Right atrium auricular region (tissue), 2 donors: ENCODE measurements at places on chromosomes 5 and 9. TPM values are rescaled to one million over a fixed set of nuclear protein-coding genes. Genes with fewer than 3 reads are reported as not detected.

Gene NEUROG1
- total RNA-seq, result not detected

Gene GTF3C5
- 30.5 TPM for total RNA-seq

Gene ADAMTS12
- total RNA-seq, result 0.43 TPM

Gene DNAH5
- total RNA-seq, result 0.08 TPM

Gene TLX3
- not detected for total RNA-seq

Gene RABGAP1
- total RNA-seq, result 26.3 TPM

DNA sequence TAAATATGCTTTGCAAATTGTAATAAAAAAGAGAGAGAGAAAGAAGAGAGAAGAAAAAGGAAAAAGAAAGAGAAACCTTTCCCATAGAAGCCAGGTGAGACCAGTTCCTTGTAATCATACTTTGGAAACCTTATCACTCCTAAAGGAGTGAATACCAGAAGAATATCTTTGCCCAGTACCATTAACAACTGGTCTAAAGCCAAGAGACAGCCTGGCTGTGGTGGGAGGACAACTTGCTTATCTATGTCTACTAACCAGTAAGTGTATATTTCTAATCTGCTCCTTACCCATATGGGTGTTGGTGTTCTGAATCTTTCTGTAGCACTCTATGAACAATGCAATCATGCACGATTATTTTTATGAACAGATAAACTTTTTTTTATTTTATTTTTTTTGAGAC, 10.5 kb upstream of the TXN start:
- no peak overlapping the region for H3K27ac ChIP-seq
- no peak for DNase-seq
- no peaks in the 10 kb centered on the region for H3K36me3 ChIP-seq
- no peaks in the 10 kb centered on the region for H3K27me3 ChIP-seq
- H3K4me1 ChIP-seq, result no peaks in the 10 kb centered on the region
- H3K4me3 ChIP-seq, result no peak overlapping the region

- no peaks in the 10 kb centered on the region for H3K4me1 ChIP-seq
- H3K27ac ChIP-seq, result peak overlapping the region; percentile 6
- no peak for DNase-seq
- no peak overlapping the region for H3K4me3 ChIP-seq
Measured at GRCh38 chr9:86598411-86599239, 244.4 kb upstream of the TUT7 start.

DNA sequence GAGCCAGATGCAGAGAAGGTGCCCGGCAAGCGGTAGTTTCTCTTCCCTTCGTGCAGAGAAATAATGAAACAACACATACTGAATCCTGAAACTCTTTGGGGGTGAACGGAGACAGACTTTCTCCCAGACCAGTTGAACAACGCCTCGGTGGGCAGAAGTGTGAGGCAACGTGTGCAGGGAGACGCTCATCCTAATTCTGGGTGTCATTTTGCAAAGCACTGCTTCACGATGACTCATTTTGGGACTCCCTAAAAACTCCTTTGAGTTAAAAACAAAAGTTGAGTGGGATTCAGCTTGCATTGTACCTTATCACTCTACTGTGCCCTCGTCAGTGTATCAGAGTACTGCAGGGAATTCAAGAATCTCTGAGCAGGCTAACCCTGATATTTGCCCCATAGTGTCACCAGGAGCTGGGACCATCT, 3.5 kb upstream of the NEK6 start:
- no peak overlapping the region for H3K27ac ChIP-seq
- H3K36me3 ChIP-seq, result no peaks in the 10 kb centered on the region
- no peak overlapping the region for H3K4me3 ChIP-seq
- no peak for DNase-seq
- H3K27me3 ChIP-seq, result no peaks in the 10 kb centered on the region

GRCh38 chr5:36712706-36713105, 106.3 kb downstream of the SLC1A3 start:
- no peak overlapping the region for H3K27ac ChIP-seq
- no peak overlapping the region for H3K4me3 ChIP-seq
- no peak for DNase-seq
- no peaks in the 10 kb centered on the region for H3K36me3 ChIP-seq
- no peaks in the 10 kb centered on the region for H3K4me1 ChIP-seq
- no peaks in the 10 kb centered on the region for H3K27me3 ChIP-seq

- H3K27me3 ChIP-seq, result no peaks in the 10 kb centered on the region
- no peaks in the 10 kb centered on the region for H3K36me3 ChIP-seq
- DNase-seq, result no peak
- H3K4me1 ChIP-seq, result no peaks in the 10 kb centered on the region
- no peak overlapping the region for H3K4me3 ChIP-seq
- no peak overlapping the region for H3K27ac ChIP-seq
Measured at GRCh38 chr5:27845248-27845647, 806.9 kb upstream of the CDH9 start.

GRCh38 chr5:178509491-178510057, 80.6 kb downstream of the COL23A1 start:
- no peak overlapping the region for H3K4me3 ChIP-seq
- H3K36me3 ChIP-seq, result no peaks in the 10 kb centered on the region
- H3K4me1 ChIP-seq, result no peaks in the 10 kb centered on the region
- DNase-seq, result no peak

DNA sequence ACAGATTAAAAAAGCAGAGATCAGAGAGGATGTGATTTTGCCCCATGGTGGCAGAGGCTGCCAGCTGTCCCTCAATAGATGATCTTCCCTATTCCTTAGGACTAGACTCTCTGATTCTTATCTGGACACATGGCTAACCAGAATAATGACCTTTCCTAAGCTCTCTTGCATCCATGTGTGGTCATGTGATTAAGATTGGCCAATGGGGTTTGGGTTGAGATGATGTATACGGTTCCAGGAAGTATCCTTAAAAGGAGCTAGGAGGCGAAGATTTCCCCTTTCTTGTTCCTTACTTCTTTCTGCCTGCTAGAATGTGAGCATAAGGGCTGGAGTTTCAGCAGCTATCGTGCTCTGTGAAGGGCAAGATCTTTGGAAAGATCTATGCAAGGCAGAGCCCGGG, 39.8 kb downstream of the FOXI1 start:
- no peaks in the 10 kb centered on the region for H3K36me3 ChIP-seq
- H3K4me3 ChIP-seq, result no peak overlapping the region
- peak; percentile 36 for DNase-seq
- H3K27ac ChIP-seq, result no peak overlapping the region
- H3K4me1 ChIP-seq, result no peaks in the 10 kb centered on the region

DNA sequence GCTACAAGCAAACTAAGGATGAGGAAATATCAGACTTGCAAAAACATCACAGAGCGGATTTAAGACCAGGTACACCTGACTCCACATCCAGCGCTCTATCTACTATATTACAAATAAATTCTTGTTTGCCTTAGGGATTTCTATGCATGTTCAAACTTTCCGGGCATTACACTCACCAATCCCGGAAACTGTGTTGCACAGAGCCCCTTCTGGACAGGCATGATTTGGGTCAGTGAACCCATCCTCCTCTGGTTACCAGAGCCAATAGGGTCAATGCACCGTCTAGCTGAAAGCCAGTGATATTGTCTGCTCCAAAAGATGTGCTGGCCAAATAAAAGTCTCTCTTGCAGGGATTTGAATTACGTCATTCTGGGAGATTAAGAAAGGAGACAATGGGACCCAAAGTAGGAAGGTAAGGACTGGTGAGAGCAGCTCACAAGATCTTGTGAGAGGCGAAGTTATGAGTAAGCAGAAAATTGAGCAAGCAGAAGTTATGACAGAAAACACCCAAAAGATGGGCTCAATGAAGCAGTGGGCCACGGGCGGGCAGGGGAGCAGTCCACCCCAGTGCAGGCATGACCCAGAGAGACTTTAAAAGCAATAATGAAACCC, 155.8 kb upstream of the RAI14 start:
- H3K4me3 ChIP-seq, result no peak overlapping the region
- no peaks in the 10 kb centered on the region for H3K36me3 ChIP-seq
- no peaks in the 10 kb centered on the region for H3K27me3 ChIP-seq
- no peak overlapping the region for H3K27ac ChIP-seq

- no peaks in the 10 kb centered on the region for H3K27me3 ChIP-seq
- H3K4me1 ChIP-seq, result no peaks in the 10 kb centered on the region
- no peak for DNase-seq
- no peak overlapping the region for H3K4me3 ChIP-seq
- no peak overlapping the region for H3K27ac ChIP-seq
Measured at GRCh38 chr9:97487107-97487506, 14.4 kb upstream of the TMOD1 start.

DNA sequence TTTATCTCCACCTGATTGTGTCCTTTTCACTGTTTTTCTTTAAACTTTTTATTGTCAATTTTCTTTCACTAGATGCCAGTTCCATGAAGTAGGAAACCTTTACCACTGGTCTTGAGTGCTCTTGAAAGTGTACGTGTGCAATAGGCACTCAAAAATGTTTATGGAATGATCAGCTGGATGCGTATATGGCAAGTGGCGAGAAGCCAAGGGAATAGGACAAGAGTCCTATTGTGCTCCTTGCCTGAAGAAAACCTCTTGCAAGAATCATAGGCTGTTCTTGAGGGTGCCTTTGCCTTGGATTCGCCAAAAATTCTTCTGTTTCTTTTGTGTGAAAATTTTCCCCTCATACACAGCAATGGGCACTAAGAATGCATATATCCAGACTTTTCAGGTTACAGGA, 97.7 kb downstream of the GHR start:
- no peaks in the 10 kb centered on the region for H3K36me3 ChIP-seq
- no peak overlapping the region for H3K4me3 ChIP-seq

- no peaks in the 10 kb centered on the region for H3K27me3 ChIP-seq
- H3K36me3 ChIP-seq, result no peaks in the 10 kb centered on the region
- H3K4me3 ChIP-seq, result no peak overlapping the region
- no peak for DNase-seq
- H3K4me1 ChIP-seq, result no peaks in the 10 kb centered on the region
Measured at GRCh38 chr5:333945-334344, 12.4 kb downstream of the AHRR start.

DNA sequence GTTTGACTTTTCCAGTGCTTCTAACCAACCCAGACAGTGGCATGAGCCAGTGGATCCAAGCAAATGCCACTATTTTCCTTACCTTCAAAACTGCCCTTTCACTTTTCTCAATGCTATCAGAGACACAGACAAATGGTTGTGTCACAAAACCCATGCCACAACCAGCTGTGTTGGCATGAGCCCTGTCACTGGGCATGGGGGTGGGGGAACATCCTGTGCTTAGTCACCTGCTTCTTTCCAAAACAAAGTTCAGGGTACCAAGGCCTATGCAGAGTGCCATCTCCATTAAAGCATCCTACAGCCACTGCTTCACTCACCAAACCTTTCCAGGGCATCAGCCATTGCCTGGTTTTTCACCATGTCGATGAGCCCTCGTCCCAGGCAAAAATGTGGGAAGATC, 30.1 kb downstream of the NIPSNAP3B start:
- H3K36me3 ChIP-seq, result peaks cover 90% of the 10 kb centered on the region
- no peak overlapping the region for H3K27ac ChIP-seq
